ENCODE measurements at places on chromosomes 6 and 20. TPM values are rescaled to one million over a fixed set of nuclear protein-coding genes. Genes with fewer than 3 reads are reported as not detected.

TMEM170B gene
- total RNA-seq: 1.1 TPM

HNF4A gene
- not detected for total RNA-seq

PSORS1C2 gene
- not detected for total RNA-seq

ADGB gene
- not detected for total RNA-seq

C20orf144 gene
- total RNA-seq: 0.05 TPM

GHRH gene
- not detected for total RNA-seq

HLA-DOA gene
- not detected for total RNA-seq

MYBL2 gene
- 76.7 TPM for total RNA-seq

Data from mammary microvascular endothelial cell (primary cell).